Common myeloid progenitor, CD34-positive (primary cell): ENCODE measurements at places on chromosomes 3 and 15.

- no peak overlapping the region for H3K4me3 ChIP-seq
- no peak overlapping the region for H3K27ac ChIP-seq
- peaks cover 21% of the 10 kb centered on the region for H3K36me3 ChIP-seq
- H3K27me3 ChIP-seq: no peaks in the 10 kb centered on the region
These were observed 22.9 kb downstream of the SIAH2 start for GRCh38 chr3:150739877-150740645.

DNA sequence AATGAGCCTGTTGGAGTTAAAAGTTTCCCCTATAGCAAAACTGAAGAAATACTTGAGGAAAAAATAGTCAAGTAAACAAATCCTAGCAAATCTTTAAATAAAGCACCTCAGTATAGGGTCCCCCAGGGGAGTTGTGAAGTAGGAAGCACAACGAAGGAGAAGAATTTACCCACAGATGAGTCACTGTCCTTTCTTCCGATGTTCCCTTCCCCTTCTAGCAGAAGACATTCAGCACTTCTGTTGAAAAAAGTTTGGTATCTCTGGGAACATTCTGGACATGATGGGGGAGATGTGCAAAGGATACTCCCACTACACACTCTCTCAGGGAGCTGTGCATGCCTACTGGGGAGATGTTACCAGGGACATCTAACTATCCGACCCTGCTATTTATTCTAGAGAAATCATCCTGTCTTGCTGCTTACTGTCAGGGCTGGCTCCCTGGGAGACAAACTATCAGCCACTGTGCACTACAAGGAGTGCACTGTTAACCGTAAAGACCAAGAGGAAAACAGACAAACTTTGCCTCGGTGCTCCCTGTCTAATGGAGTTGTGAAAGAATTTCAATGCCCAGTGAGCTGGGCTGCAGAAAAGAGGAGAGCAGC is 93.8 kb downstream of the RFTN1 start:
- H3K36me3 ChIP-seq: no peaks in the 10 kb centered on the region
- H3K4me1 ChIP-seq: peaks cover 3% of the 10 kb centered on the region
- H3K4me3 ChIP-seq: no peak overlapping the region
- H3K27ac ChIP-seq: no peak overlapping the region
- no peak for DNase-seq
- H3K27me3 ChIP-seq: no peaks in the 10 kb centered on the region

GRCh38 chr3:41259449-41260062 is 60.3 kb downstream of the CTNNB1 start:
- no peaks in the 10 kb centered on the region for H3K36me3 ChIP-seq
- no peaks in the 10 kb centered on the region for H3K27me3 ChIP-seq
- no peak overlapping the region for H3K27ac ChIP-seq

GRCh38 chr3:49647741-49648140 is 26.4 kb upstream of the APEH start:
- no peak for DNase-seq
- H3K4me3 ChIP-seq: no peak overlapping the region
- H3K4me1 ChIP-seq: peaks cover 17% of the 10 kb centered on the region
- no peaks in the 10 kb centered on the region for H3K36me3 ChIP-seq
- no peak overlapping the region for H3K27ac ChIP-seq

DNA sequence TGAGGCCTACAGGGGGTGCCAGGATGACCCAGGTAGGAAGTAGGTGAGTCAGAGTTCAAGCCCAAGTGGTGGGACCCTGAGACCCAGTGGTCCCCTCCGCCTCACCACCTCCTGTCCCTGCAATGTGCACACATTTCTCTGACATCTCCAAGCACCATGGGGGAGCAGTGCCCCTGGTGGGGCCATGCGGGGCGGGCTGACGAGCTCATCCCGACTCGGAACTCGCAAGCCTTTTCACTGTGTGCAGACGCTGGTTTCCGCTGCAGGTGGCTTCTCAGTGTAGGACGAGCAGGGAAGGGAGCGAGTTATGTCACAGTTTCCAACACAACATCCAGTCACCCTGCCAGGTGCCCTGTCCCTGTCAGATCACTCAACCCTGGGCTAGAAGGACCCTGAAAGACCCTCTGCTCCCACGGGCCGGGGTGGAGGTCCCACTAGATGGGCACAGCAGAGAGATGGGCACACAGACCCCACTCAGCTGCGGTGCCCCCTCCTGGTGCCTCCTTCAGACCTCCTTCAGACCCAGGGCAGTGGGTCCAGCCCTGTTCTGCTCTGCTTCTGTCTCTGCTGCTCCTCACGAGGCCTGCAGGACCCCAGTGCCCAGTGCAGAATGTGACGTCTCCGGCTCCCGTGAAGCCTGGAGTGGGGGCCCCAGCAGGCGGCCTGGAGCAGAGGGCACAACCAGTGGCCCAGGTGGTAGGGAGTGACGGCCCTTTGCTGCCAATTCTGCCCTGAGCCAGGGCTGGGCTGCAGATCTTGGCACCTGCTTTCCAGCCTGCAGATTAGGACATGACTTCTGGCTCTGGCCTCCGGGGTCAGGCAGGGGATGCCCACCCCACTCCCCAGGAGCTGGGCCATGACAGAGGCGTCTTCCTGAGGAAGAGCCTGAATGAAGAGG is 102.0 kb upstream of the RPL32 start:
- DNase-seq: no peak
- peaks cover 3% of the 10 kb centered on the region for H3K36me3 ChIP-seq
- H3K27me3 ChIP-seq: no peaks in the 10 kb centered on the region

GRCh38 chr3:4220065-4220464 is 83.1 kb upstream of the SETMAR start:
- H3K27me3 ChIP-seq: no peaks in the 10 kb centered on the region
- H3K4me3 ChIP-seq: no peak overlapping the region
- no peak overlapping the region for H3K27ac ChIP-seq
- H3K36me3 ChIP-seq: no peaks in the 10 kb centered on the region
- H3K4me1 ChIP-seq: peaks cover 21% of the 10 kb centered on the region

- no peak for DNase-seq
- H3K27ac ChIP-seq: no peak overlapping the region
- no peak overlapping the region for H3K4me3 ChIP-seq
These were observed 6.6 kb downstream of the NLGN1 start for GRCh38 chr3:173404156-173404555.

DNA sequence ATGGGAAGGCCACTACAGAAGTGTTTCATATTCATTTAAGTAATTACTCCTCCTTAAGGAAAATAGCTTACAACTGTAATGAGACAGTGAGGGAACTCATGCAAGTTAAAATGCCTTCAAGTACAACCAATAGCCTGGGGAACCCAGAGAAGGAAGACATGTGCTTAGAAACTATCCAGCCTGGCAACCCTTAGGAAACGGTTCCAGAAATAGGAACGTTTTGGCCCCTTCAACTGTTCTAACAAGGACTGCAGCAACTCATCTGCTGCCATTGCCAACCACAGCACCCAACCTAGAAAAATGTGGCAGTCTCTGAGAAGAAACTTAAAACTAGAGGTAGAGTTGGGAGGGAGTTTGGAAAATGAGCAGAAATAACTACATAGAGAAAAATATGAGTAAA is 147.5 kb upstream of the STRIT1 start:
- no peak overlapping the region for H3K27ac ChIP-seq
- DNase-seq: no peak
- no peak overlapping the region for H3K4me3 ChIP-seq
- H3K27me3 ChIP-seq: no peaks in the 10 kb centered on the region
- H3K36me3 ChIP-seq: no peaks in the 10 kb centered on the region

GRCh38 chr3:188929137-188929536 is 242.6 kb upstream of the TPRG1 start:
- no peak for DNase-seq
- no peak overlapping the region for H3K4me3 ChIP-seq
- no peaks in the 10 kb centered on the region for H3K4me1 ChIP-seq

- H3K27ac ChIP-seq: no peak overlapping the region
- peaks cover 17% of the 10 kb centered on the region for H3K36me3 ChIP-seq
- no peak overlapping the region for H3K4me3 ChIP-seq
- H3K4me1 ChIP-seq: peaks cover 5% of the 10 kb centered on the region
- H3K27me3 ChIP-seq: no peaks in the 10 kb centered on the region
These were observed 174.7 kb downstream of the IGF1R start for GRCh38 chr15:98823012-98823458.
